ENCODE measurements at places on chromosomes 12 and 14.

- DNase-seq, result no peak
Observed at GRCh38 chr14:49306152-49306751, 279.9 kb downstream of the RPS29 start.

- DNase-seq, result no peak
Observed at GRCh38 chr12:124915239-124916236, 1.1 kb upstream of the UBC start.

DNA sequence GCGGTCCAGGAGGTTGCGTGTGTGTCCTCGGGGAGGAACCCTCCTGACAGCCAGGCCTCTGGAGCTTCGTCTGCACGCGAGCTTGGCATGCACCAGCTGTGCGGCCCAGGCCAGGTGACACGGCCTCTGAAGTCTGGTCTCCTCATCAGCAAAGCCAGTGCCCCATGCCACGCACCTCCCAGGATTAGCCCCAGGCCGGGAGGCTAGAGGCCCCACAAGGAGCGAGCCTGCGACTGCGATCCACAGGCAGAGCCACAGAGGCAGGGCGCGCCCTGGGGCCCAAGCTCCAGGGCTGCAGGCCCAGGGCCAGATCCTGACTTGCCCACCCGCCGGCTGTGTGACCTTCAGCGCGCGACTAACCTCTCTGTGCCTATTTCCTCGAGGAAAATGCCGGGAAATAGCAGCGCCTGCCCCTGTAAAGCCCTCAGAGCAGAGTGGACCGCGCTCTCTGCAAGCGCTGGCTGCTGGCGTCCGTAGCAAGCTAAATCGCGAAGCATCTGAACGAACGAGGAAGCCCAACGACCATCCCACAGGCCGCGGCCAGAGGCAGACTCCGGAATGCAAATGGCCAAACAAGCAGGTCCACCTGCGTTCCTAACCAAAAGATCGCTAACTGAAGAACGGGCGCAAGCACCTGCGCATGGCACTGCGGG is 492 bp upstream of the BTBD6 start:
- DNase-seq, result no peak

GRCh38 chr12:93341409-93342049 is 36.2 kb upstream of the NUDT4 start:
- DNase-seq, result no peak

DNA sequence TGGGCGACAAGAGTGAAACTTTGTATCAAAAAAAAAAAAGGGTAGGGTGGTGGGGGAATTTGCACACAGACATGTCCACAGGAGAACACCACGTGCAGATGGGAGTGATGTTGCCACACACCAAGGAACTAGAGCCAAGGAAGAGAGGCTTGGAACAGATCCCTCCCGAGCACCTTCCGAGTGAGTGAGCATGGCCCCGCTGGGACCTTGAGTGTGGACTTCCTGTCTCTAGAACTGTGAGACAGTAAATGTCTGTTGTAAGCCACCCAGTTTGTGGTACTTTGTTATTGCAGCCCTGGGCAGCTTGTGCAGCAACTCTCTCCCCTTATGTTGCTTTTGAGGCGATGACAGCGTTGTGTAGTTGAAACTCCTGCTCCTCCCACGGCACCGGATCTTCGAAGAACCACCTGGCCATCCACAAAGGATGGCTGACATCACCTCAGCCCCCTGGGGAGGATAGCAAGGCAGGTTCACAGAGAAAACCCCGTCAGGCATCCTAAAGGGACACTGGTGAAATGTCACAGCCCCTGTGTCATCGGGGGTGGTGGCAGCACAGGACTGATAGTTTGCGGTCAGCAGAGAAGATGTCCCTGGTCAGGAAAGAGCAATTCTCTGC is 54.7 kb upstream of the PLEKHG3 start:
- DNase-seq, result no peak

- DNase-seq, result no peak
Observed at GRCh38 chr12:29694002-29694401, 89.7 kb downstream of the TMTC1 start.

- DNase-seq, result no peak
Observed at GRCh38 chr12:93009533-93009932, 80.4 kb upstream of the EEA1 start.

- DNase-seq, result no peak
Observed at GRCh38 chr14:54127526-54127925, 170.9 kb upstream of the BMP4 start.

GRCh38 chr12:125518074-125518473 is 452.8 kb downstream of the AACS start:
- DNase-seq, result no peak

- no peak for DNase-seq
Observed at GRCh38 chr14:81737938-81738337, 204.3 kb upstream of the SEL1L start.

- no peak for DNase-seq
Observed at GRCh38 chr14:58193542-58193941, 6.4 kb upstream of the ACTR10 start.

- DNase-seq, result no peak
Observed at GRCh38 chr14:69288011-69288771, 28.2 kb downstream of the GALNT16 start.

- no peak for DNase-seq
Observed at GRCh38 chr14:58628406-58628805, 9.4 kb upstream of the DACT1 start.

- DNase-seq, result no peak
Observed at GRCh38 chr14:50123062-50123461, 6.7 kb upstream of the VCPKMT start.

GRCh38 chr12:67784831-67785230 is 136.3 kb downstream of the DYRK2 start:
- DNase-seq, result no peak

GRCh38 chr12:130087222-130087621 is 75.0 kb upstream of the FZD10 start:
- DNase-seq, result no peak

DNA sequence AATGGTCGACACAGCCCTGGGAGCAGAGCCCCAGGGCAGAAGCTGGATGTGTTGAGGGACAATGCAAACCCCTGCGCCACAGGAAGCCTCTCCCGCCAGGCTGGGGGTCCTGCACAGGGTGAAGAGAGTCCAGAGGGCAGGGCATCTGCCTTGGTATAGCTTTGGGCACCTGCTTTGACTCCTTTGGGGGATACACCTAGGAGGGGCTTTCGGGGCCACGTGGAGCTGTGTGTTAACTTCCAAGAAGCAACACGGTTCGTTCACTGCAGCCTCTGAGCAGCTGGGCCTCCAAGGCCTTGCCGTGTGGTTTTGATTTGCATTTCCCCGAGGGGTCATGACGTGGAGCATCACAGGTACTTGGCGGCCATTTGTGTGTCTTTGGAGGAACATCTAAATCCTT is 5.8 kb upstream of the PUS1 start:
- DNase-seq, result no peak

Data from H54 (cell line).